ENCODE measurements at places on chromosomes 7 and 10.

DNA sequence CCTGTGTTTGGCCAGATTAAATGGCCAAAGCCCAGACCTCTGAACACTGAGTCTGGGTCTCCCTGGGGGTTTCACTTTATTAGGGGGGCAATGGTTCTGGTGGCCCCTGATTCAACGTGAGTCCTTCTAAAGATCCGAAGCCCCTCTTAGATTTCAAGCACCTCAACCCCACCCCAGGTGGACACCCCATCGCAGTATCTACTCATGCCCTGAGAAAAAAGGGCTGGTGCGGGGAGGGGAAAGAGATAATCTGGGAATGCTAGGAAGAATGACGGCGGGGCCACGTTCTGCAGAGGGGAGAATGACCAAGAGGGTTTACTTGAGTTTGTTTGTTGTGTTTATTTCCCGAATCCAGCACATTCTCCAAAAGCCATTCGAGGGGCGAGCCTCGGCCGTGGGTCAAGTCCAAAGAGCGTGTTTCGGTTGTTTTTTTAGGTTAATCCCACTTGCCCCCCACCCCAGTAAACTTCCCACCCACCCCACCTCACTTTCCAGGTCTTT, 832 bp downstream of the PDLIM1 start:
- no peak for DNase-seq

GRCh38 chr10:91635401-91636400, 2.8 kb upstream of the PPP1R3C start:
- DNase-seq, result peak; percentile 9

DNA sequence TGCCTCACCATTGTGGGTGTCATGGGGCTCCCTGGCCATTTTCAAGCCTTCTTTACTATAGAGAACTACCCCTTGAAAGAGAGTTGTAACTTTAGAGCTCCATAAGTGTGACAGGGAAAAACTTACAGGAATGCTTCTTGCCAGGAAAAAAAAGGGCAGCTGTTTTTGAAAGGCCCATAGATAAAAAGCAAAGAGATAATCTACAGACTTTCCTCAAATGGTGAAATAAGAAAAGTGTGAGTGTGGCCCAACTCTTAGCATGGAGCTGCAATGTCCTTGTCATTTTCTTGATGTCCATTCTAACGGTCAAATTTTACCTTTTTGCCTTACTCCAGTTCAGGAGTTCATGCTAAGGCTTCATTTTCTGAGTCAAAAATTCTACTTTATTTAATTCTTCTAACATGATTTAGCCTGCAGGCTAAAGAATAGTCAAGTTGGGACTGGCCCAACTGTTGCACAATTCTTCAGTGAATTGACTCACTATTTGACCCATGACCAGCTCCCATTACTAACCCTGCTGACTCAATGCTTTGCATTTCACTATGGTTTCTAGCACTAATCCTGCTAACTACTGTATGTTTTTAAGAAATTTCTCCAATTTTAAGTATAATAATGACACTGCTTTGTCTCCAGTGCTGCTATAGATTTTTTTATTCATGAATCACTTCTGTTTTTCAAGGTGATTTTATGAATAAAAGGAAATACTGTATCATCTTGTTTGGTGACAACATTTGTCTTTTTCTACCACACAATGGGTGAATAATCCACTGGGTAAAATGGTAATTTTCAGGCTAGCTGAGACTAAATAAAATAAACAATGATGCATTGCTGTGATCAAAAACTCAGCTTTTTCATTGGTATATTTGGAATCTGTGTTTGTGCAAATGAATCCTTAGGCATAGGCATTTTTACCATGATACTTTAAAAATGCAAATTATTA, 41.4 kb upstream of the SGCE start:
- no peak for DNase-seq

- DNase-seq, result no peak
These were observed 53.7 kb downstream of the CCDC6 start for GRCh38 chr10:59852670-59853069.

DNA sequence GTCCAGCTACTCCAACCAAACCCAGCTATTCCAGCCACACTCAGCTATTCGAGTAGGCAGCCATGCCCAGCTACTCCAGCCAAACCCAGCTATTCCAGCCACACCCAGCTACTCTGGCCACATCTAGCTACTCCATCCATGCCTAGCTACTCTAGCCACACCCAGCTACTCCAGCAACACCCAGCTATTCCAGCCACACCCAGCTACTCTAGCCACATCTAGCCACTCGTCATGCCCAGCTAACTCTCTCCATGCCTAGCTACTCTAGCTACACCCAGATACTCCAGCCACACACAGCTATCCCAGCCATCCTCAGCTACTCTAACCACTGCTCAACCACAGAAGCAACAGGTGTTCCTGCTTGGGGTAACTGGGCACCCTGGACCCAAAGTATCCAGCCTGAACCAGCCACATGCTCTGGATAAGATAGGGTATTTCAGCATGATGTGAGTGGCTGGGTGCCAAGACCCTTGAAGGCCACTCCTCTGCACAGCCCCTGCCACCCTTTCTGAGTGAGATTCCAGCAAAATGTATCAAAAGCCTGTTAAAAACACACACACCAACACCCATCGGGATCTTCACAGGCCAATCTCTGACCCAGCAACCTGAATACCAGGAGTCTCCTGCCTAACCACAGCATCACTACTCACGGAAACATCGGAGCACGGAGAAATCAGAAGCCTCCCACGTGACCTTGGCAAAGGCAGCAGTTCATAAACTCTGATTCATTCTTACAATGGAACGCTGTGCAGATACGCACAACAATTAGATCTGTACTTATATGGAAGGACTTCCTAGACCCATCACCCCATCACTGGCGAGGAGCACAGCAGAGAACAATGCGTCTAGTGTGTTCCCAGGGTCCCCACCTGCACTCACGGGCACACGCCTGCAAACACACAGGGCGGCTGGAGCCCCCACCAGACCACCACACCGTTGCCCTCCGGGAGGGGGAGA, 51.8 kb upstream of the DNAAF5 start:
- no peak for DNase-seq

DNA sequence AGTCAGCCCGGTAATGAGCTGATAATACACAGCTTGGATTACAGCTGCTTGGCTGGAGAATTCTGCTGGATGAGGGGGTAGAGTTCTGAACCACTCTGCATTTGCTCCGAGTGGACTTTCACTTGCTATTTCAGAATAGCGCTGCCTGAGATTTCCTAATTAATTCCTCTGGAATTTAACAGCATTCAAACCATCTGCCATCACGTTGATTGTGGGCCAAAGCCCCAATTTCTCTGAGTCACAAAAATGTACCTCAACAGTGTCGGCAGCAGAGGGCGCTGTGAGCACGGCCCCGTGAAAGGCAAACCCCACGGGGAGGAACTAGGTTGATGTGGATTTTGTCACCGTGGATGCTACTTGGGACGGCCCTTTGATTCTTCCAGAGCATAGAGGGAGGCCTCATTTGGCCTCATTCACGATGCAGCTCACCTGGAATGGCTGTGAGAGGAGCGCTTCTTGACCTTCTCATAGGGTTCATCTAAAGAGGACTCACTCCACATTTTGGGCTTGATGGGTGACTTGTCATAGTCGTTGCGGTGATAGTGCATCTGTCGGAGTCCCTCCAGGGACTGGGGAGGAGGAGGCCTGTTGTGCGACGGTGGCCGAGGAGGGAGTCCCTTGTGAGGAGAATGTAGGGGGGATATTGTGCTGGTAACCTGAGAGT, 73.3 kb downstream of the PRPF18 start:
- DNase-seq, result peak; percentile 48

- no peak for DNase-seq
These were observed 97.5 kb downstream of the FAM53B start for GRCh38 chr10:124646483-124647352.

GRCh38 chr10:121455377-121455776, 142.9 kb downstream of the FGFR2 start:
- DNase-seq, result no peak

- no peak for DNase-seq
These were observed 10.1 kb upstream of the PON1 start for GRCh38 chr7:95334447-95334846.

- DNase-seq, result no peak
These were observed 28.1 kb upstream of the HERPUD2 start for GRCh38 chr7:35723011-35723410.

- no peak for DNase-seq
These were observed 50.1 kb upstream of the TMEM72 start for GRCh38 chr10:44860811-44861736.

DNA sequence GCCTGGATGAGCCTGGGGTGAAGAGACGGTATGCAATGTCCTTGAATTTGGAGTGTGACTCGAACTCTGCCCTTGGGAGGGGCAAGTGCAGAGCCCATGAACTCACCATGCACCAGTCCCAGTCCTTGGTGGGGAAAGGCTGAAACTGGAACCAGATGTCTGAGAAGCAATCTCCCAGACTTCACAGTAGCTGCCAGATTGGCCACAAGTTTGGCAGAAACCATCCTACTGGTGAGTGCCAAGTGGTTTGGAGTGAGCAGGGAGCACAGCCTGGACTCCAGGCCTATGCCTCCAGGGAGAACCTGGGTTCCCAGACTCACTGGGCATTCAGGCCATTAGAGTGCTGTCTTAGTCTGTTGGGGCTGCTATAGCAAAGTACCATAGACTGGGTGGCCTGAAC, 99.6 kb upstream of the LYZL1 start:
- DNase-seq, result no peak

GRCh38 chr7:102253066-102253972, 33.3 kb upstream of the SH2B2 start:
- DNase-seq, result no peak

GRCh38 chr7:105278565-105278964, 110.2 kb downstream of the SRPK2 start:
- DNase-seq, result no peak

- no peak for DNase-seq
These were observed 51.5 kb upstream of the PIP4K2A start for GRCh38 chr10:22765660-22766547.

GRCh38 chr10:60433684-60434083, 44.0 kb upstream of the ANK3 start:
- no peak for DNase-seq

DNA sequence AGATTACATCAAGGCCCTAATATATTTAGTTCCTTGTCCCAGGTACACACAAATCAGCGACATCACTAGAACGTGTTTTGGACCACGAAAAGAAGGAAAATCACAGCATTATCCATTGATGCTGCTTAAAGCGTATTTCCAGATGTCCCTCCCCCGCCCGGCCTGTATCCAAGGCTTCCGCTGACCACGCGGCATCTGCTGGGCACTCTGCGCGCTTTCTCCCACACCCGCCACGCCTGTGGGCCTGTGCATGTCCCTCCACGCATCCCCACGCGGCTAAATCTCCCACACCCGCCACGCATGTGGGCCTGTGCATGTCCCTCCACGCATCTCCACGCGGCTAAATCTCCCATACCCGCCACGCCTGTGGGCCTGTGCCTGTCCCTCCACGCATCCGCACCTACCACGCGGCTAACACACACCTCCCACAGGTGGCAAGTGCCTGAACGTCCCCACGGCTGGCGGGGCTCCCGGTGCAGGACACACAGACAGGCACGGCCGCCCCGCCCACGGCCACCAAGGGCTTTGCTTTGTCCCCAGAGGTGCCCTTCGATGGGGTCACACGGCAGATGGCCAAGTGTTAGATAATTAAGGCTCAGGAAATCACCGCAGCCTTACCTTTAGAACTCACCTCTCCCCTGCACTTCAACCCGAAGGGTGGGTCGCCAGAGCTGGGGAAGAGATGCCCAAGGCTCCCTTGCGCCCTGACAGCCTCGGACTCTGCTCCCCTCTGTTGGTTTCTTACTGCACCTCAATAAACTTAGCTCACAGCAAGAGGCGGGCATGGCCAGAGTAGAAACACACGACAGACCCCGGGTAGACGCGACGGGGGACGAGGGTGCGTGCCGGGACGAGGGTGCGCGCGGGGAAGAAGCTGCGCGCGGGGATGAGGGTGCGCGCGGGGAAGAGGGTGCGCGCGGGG, 49.5 kb downstream of the DIP2C start:
- DNase-seq, result no peak

Data from activated gamma-delta T cell treated with anti-CD3 and anti-CD28 coated beads, Interleukin-2, amount 50 U/mL, for 16 hours (primary cell).